ENCODE measurements at places on chromosomes 13 and 19.
A peak's percentile ranks its signal among the peaks of the same experiment; 100 is the strongest.

GRCh38 chr19:36115453-36116343 is at the start of gene TBCB:
Gene TBCB, plus strand, starts transcription at chr19:36115468. Its CDS starts 93 bp downstream, at chr19:36115561.
- peak; percentile 39 for DNase-seq

- DNase-seq, result no peak
These were observed 615.8 kb downstream of the DIAPH3 start for GRCh38 chr13:59547950-59548349.

DNA sequence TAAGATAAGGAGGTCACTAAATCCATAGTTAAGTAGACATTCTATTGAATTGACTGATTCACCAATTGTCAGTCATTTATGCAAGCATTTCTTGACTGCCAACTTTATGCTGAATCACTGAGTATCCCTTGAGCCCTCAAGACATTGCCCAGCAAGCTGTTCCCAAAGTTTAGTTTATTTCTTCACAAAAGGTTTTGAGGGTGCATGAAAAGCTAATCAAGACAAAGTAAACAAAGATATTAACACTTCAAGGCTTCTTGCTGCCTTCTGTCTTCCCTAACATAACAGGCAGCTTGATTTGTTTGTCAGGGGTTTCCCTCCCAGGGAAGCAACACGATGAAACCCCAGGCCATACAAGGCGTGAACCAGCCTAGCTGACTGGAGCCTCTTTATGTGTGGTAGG is 374.4 kb downstream of the SPRY2 start:
- peak; percentile 10 for DNase-seq

- no peak for DNase-seq
These were observed 6.9 kb upstream of the CBY2 start for GRCh38 chr13:45695198-45695730.

GRCh38 chr19:18586306-18586705 is 2.3 kb upstream of the REX1BD start:
- DNase-seq, result no peak

DNA sequence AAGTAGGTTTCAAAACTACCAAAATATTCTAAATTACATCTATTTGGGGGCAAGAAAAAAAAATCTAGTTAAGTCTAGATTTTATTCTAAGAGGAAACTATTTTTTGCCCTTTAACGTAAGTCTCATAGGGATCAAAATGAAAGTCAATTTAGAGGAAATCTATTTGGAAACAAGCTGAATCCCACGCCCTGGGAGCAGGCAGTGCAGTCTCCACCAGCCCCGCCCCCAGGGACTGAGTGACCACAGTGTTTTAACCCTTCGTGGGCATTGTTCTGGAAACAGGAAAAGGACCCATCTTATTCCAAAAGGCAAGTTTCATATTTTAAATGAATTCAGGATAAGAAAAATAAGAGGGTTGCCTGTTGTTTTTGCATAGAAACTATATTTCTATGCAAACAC is 209.7 kb downstream of the SPRY2 start:
- peak; percentile 28 for DNase-seq

DNA sequence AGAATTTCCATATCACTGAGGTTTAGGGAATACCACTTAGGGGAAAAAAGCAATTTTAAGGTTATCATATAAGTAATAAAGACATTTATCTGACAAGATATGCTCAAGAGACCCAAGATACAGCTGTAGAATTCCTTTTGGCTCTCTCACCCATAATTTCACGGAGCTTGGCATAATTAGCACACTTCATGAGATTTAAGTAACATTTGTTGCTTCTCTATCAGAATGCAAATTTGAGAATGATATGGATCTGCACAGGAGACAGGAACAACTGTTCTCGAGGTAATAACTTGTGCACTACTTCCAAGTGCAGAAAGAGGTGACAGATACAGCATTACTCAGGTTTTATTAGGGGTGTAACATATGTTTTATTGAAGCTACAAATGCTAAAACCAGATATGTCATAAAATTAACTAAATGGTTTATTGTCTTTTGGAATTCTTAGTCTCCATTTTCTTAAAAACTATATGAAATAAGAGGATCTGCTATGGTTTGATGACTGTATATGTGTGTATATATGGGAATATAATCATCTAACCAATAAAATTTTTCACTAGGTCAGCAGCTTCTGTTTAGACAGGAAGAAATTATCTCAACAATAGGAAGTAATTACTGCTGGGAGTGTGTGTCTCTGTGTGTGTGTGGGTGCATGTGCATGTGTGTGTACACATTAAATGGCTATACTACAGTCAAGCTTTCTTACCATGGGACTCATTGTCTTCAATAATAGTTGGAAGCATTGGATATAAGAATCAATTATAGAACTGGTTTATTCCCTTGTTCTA is 401.3 kb downstream of the PCDH17 start:
- no peak for DNase-seq

- DNase-seq, result peak; percentile 100
These were observed 39.8 kb upstream of the IGFL4 start for GRCh38 chr19:46080561-46080960.

- peak; percentile 60 for DNase-seq
These were observed 20.0 kb downstream of the TICAM1 start for GRCh38 chr19:4811328-4812131.

DNA sequence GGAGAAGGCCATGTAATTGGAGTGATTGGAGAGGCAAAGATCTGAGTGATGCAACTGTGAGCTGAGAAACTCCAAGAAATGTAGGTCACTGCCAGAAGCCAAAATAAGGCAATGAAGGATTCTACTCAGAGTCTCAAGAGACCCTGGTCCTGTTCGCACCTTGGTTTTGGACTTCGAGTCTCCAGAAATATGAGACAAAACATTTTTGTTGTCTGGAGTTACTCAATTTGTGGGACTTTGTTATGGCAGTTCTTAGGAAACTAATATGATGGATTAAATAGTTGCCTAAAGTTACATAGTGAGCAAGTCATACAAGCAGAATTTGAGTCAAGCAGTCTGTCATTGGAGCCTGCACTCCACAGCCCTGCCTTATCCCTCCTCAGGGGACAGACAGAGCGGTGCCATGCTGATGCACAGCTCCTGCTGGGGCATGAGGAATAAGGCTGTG is 104.2 kb downstream of the ITGBL1 start:
- DNase-seq, result peak; percentile 90

DNA sequence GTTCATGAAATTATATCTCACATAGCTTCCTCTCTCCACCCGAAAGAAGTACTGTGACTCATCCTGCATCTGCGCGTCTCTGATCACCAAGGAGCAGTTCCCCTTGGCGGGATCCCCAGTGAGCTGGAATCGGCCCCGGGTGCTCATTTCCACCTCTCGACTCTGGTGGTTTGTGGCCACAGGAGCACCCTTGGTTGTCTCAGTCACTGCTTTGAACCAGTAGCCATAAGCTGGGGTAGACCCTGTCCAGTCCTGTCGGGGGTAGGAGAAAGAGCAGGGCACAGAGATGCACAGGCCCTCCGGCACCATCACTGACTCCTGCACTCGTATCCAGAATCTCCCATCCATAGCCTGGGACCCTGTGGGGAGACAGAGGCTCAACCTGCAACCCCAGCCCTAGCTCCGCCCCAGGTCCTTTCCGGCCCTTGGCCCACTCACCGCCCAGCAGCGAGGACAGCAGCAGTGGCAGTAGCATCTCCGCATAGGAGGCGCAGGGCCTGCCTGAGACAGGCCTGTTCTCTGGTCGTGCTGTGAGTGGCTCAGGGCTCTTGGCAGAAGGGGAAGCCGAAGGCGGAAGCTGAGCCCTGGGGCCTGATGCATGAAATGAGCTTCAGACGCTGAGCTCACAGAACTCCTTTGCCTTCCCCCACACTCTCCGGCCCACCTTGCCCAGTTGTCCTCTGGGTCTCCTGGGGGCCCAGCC is at the start of gene SIGLEC10:
TSS of gene SIGLEC10 (minus strand) at position 536 of the 703 bp plus-strand sequence. CDS start at position 475, 61 bp downstream.
- no peak for DNase-seq

DNA sequence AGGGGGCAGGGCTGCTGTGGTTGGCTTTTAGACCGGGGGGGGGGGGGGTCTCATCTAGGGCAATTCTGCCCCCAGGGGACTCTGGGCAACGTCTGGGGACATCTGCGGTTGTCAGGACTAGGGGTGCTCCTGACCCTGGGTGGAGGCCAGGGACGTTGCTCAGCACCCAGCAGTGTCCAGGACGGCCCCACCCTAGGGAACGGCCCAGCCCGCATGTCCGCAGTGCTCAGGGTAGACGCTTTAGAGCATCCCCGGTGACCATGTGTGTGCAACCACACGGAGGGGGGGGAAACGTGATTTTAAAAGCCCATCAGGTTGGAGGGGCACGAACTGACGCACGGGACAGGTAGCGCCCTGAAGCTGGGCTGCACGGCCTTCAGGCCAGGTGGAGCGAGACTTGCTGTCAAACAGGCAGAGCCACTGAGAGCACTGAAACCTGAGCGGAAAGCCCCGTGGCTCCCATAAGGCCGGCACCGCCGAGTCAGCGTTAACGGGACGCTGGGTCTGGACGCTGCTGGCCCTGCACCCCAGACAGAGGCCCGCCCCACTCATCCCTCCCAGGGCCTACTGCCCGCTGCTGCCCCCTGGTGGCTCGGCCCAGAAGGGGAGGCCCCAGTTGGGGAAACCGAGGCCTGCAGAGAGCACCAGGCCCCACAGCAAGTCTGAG is 8.3 kb downstream of the CACTIN start:
- DNase-seq, result peak; percentile 43

- peak; percentile 11 for DNase-seq
These were observed 104.4 kb upstream of the LSM14A start for GRCh38 chr19:34067861-34068271.

DNA sequence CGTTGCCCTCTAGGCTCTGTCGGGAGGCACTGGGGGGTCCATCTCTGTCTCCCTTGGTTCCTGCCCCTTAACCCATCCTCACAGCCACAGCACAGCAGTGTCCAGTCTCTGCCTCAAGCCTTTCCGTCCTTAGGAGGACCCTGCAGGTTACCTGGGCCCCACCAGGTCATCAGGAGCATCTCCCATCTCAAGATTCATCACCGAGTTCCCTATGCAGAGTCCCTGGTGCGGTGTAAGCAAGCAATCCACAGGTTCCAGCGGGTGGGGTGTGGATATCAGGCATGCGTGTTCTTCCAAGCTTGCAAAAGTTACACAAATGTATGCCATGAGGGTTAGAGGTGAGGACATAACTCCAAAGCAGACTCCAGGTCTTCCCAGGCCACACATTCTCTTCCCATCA is 20.9 kb upstream of the GAS6 start:
- DNase-seq, result no peak

GRCh38 chr13:22009937-22010336 is 339.1 kb downstream of the FGF9 start:
- DNase-seq, result no peak

GRCh38 chr13:95258619-95259194 is 42.5 kb downstream of the ABCC4 start:
- peak; percentile 54 for DNase-seq

GRCh38 chr13:23516190-23516589 is 54.0 kb upstream of the TNFRSF19 start:
- no peak for DNase-seq

DNA sequence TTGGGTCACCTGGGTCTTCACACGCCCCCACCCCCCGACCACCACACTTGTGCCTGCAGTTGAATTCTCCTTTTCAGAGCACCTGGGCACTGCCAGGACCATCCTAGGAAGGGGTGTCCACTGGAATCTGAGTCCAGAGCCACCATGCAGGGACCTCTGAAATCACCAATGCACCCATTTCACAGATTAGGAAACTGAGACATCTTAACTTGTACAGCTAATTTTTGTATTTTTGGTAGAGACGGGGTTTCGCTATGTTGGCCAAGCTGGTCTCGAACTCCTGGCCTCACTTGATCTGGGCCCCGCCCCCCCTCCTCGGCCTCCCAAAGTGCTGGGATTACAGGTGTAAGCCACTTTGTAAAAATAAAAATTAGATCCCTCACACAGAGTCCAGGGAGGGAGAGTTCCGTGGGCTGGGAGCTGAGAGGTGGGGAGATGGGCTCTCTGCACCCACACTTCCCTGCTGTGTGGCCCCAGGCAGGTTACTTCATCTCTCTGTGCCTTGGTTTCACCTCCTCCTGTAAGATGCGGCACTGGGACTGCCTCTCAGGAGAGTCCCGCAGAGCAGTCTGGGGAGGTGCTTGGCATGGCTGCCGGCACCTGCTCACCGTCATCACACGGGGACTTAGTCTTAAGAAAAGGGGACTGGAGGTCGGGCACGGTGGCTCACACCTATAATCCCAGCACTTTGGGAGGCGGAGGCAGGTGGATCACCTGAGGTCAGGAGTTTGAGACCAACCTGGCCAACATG is 45.9 kb upstream of the C19orf12 start:
- DNase-seq, result no peak

GRCh38 chr19:48735031-48735615 is 5.3 kb downstream of the RASIP1 start:
- DNase-seq, result no peak

- peak; percentile 64 for DNase-seq
These were observed 15.0 kb upstream of the EMC10 start for GRCh38 chr19:50461066-50461875.

DNA sequence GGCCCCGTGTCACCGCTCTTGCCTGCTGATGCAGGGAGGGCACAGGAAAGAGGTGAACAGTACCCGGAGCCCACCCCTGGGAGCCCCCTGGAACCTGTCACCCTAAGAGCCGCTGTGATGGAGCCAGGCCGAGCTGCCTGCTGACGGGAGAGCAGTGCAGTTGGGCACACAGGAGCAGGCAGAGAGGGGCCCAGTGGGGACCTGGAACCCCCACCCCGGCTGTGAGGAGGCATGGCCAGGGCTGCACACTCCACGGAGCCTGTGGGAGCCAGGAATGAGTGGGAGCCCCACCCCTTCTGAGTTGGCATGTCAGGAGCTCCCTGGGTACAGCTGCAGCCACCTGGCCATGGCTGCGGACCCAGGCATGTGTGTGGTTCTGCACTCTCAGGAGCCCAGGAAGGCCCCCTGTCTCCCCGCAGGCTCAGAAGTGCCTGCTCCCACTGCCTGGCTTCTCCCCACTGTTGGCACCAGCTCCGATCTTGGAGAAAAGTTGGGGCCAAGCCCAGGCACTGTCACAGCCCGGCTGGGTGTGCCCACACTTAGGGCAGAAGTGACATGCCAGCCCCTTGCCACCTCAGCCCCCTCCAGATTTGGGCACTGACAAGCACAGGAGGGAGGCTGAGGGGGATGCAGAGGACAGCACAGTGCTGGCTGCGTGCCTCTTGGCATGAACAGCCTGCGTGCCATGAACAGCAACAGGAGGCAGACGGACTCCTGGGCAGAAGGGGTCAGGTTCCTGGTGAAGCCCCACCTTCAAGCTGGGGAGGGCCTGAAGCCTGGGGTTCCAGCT is 6.3 kb downstream of the CFAP97D2 start:
- no peak for DNase-seq

GRCh38 chr19:16458391-16459341 is 13.1 kb downstream of the EPS15L1 start:
- no peak for DNase-seq

GRCh38 chr19:13104360-13104847 is 1.7 kb upstream of the LYL1 start:
- no peak for DNase-seq

DNA sequence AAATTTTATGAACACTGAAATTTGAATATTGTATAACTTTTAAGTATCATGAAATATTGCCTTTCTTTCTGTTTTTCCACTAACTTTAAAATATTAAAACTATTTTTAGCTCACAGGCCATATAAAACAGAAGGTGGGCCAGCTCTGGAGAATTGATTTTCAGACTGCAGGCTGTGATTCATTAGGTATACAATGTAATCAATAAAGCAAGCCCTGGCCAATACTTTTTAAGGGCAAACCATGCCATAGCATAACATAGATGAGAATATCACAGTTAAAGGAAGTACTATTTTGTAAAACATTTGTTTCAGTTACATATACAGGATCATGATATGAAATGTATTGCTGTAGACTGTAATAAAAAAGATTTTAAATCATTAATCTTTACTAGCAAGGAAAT is 197.6 kb downstream of the MAB21L1 start:
- DNase-seq, result no peak
